ENCODE measurements at places on chromosomes 4 and X.
A peak's percentile ranks its signal among the peaks of the same experiment; 100 is the strongest.

GRCh38 chr4:147747787-147748454, 16.0 kb downstream of the ARHGAP10 start:
- H3K4me3 ChIP-seq = no peak overlapping the region
- H3K27ac ChIP-seq = no peak overlapping the region
- H3K36me3 ChIP-seq = no peaks in the 10 kb centered on the region
- DNase-seq = no peak
- H3K4me1 ChIP-seq = peaks cover 9% of the 10 kb centered on the region
- no peaks in the 10 kb centered on the region for H3K27me3 ChIP-seq

DNA sequence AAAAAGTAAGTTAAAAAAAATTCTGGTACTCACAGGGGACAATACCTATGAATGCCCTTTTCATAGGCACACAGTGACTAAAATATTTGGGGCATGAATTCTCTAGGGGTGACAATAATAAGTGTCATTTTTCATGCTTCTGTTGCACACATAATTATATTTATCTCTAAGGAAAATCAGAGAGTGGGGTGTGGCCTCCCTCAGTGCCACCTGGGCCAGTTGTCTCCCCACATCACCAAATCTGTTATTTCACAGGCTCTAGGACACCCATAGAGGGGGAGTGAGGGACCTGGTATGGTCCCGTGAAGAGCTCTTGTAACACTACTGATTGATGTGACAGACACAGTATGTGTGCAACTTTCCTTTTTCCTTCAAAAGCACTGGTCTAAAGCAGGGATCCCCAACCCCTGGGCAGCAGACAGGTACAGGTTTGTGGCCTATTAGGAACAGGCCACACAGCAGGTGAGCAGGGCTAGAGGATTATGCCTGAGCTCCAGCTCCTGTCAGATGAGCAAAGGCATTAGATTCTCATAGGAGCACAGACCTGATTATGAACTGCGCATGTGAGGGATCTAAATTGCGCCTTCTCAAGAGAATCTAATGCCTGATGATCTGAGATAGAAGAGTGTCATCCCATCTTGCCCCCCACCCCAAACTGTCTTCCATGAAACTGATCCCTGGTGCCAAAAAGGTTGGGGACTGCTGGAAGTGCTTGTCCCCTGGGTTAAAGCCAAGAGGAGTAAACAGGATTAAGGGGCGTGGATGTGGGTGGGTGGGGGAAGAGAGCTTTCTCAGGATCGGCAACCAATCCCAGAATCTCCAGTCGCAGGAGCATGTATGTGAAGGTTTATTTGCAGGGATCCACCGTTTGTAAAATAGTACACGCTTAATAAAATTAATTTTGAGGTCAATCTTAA, 856 bp downstream of the SLC9B1 start:
- peak; percentile 21 for DNase-seq
- peak overlapping the region; percentile 63 for H3K4me3 ChIP-seq
- no peaks in the 10 kb centered on the region for H3K27me3 ChIP-seq
- no peaks in the 10 kb centered on the region for H3K36me3 ChIP-seq
- peaks cover 6% of the 10 kb centered on the region for H3K4me1 ChIP-seq

- H3K4me3 ChIP-seq = no peak overlapping the region
- no peaks in the 10 kb centered on the region for H3K27me3 ChIP-seq
- H3K36me3 ChIP-seq = no peaks in the 10 kb centered on the region
Observed at GRCh38 chrX:7201496-7201895, 53.5 kb upstream of the PUDP start.

DNA sequence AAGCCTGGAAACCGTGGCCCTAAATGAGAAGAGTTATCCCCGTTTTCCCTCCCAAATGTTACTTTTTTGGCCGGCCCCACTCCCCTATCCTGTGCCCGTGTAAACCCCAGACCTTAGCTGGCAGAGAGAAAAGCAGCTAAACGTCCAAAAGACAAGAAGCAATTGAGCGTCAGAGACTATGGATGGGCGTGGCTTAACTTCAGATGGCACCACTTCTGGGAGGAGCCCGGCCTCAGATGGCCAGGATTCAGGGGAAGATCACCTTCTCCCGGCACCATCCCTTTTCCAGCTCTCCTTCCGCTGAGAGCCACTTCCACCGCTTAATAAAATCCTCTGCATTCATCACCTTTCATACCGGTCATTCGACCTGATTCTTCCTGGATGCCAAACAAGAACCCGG, 350.1 kb upstream of the PCDH7 start:
- DNase-seq = peak; percentile 18
- H3K36me3 ChIP-seq = no peaks in the 10 kb centered on the region
- no peak overlapping the region for H3K4me3 ChIP-seq

DNA sequence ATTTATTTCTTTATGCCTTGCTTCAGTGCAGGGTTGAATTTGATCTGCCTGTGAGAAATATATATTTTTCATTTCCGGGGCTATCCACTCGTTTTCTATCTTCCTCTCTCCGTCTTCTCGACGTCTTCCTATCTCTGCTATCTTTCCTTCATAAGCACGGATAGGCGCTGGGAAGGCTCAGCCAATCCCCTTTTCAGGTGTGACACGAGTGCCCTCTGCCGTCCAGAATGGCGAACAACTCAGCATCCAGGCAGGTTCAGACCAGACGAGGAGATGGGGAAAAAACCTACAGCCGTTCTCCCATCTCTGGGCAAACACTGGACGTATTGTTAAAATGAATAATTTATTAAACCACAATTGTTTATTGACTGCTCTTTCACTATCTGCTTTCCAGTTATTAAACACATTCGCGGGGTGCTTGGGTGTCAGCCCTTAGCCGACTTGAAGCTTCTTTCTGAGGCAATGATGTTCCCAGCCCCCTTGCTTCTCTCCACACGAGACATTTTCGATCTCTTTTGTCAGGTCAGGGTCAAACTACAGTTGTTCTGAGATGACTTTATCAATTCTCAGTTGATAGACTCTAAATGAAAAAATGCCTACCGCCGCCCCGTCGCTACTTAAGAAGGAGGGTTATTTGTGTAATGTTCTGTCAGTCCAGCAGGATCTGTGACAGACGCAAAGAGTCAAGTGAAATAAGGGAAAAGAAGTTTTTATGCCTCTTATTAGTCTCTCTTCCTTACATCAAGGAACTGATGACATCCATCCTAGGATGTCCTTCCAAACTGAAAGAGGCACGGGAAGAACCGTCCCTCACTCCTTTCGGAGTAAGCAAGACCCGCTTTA, 96.3 kb upstream of the NOCT start:
- no peak overlapping the region for H3K27ac ChIP-seq
- DNase-seq = peak; percentile 77
- H3K36me3 ChIP-seq = no peaks in the 10 kb centered on the region
- peaks cover 4% of the 10 kb centered on the region for H3K4me1 ChIP-seq
- no peaks in the 10 kb centered on the region for H3K27me3 ChIP-seq
- peak overlapping the region; percentile 29 for H3K4me3 ChIP-seq

- no peak for DNase-seq
- H3K4me3 ChIP-seq = no peak overlapping the region
- H3K36me3 ChIP-seq = peaks cover 4% of the 10 kb centered on the region
- H3K4me1 ChIP-seq = no peaks in the 10 kb centered on the region
Observed at GRCh38 chrX:102832661-102833060, 104.4 kb upstream of the RAB40AL start.

DNA sequence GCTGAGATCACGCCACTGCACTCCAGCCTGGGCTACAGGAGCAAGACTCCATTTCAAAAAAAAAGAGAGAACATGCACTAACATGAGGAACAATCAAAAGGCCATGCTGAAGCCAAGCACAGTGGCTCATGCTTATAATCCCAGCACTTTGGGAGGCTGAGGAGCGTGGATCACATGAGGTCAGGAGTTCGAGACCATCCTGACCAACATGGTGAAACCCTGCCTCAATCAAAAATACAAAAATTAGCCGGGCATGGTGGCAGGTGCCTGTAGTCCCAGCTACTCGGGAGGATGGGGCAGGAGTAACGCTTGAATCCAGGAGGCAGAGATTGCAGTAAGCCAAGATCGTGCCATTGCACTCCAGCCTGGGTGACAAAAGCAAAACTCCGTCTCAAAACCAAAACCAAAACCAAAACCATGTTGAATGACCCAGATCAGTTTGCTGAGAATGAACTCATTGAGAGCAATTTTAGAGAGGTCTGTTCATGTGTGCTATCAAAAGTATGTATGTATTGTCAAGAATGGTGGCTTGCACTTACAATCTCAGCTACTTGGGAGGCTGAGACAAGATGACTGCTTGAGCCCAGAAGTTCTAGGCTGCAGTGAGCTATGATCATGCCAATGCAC, 44.8 kb downstream of the PDS5A start:
- no peak overlapping the region for H3K27ac ChIP-seq
- H3K4me1 ChIP-seq = peaks cover 17% of the 10 kb centered on the region
- H3K27me3 ChIP-seq = no peaks in the 10 kb centered on the region
- H3K36me3 ChIP-seq = peaks cover 3% of the 10 kb centered on the region
- H3K4me3 ChIP-seq = no peak overlapping the region

DNA sequence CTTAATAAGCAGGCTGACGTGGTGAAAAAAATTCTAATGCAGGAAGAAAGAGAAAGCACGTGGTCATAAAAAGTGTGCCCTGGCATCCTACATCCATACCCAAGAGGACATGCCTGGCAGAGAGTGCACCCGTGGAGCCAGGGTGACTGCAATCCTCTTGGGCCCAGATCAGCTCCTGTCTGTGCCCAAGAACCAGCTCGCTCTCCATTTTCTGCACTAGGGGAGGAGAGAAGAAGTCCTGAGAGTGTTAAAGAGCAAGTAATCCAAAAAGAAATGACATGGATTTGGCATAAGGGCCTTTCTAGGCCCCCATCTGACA, 483.1 kb downstream of the BCOR start:
- H3K27me3 ChIP-seq = no peaks in the 10 kb centered on the region
- H3K4me3 ChIP-seq = no peak overlapping the region
- no peaks in the 10 kb centered on the region for H3K4me1 ChIP-seq
- DNase-seq = no peak

DNA sequence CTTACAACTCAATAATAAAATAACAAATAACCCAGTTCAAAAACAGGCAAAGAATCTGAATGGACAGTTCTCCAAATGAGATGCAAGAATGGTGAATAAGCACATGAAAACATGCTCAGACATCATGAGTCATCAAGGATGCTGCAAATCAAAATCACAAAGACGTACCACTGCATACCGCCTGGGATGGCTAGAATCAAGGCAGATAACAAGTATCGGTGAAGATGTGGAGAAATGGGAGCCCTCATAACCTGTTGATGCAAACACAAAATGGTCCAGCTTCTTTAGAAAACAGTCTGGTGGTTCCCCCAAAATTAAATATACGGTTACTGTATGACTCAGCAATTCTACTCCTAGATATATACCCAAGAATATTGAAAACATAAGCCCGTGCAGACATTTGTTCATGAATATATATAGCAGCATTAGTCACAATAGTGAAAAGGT, 32.5 kb downstream of the AKAP4 start:
- H3K27me3 ChIP-seq = peaks cover 4% of the 10 kb centered on the region
- no peaks in the 10 kb centered on the region for H3K36me3 ChIP-seq
- DNase-seq = no peak
- no peak overlapping the region for H3K4me3 ChIP-seq

GRCh38 chr4:20622701-20623100, 77.6 kb upstream of the PACRGL start:
- no peaks in the 10 kb centered on the region for H3K27me3 ChIP-seq
- DNase-seq = no peak
- H3K27ac ChIP-seq = no peak overlapping the region

DNA sequence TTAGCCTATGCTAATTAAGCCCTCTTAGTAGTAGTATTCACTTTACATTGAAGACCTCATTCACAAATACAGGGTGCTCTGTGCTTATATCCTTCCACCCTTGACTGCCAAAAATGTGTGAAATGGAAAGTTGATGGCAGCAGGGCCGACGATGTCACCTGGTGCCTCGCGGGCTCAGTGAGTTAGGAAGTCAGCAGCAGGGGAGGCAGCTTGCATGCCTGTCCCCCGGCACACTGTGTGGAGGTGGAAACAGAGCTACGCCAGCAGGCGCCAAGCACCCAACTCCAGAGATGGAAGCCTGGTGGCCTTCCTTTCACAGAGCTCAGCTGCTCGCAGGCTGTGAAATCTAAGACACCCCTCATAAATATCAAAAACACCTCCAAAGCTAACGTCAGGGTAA, 8.4 kb downstream of the MSL3 start:
- no peaks in the 10 kb centered on the region for H3K27me3 ChIP-seq
- no peak overlapping the region for H3K27ac ChIP-seq
- no peak for DNase-seq
- H3K4me1 ChIP-seq = no peaks in the 10 kb centered on the region

DNA sequence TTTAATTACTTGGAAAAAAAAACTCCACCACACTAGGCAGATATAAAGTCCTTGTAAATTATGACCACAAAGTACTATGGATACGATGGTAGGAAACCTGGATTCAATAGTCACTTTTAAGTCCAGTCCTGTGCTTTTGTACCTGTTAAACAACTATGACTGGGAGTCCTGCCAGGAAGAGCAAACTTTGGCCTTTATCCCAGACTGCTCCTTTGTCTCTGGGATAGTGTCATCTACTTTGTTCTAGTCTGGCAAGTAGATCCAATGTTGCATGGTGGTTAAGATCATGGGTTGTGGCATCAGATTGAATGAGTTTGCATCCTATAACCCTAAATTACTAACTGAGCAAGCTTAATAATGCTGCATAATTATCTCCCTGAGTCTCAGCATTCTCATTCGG, 175.3 kb upstream of the FGF13 start:
- H3K4me3 ChIP-seq = no peak overlapping the region
- H3K27ac ChIP-seq = no peak overlapping the region
- no peaks in the 10 kb centered on the region for H3K27me3 ChIP-seq
- H3K36me3 ChIP-seq = no peaks in the 10 kb centered on the region

GRCh38 chr4:113012786-113013185, 36.7 kb upstream of the ANK2 start:
- no peaks in the 10 kb centered on the region for H3K27me3 ChIP-seq
- no peak overlapping the region for H3K4me3 ChIP-seq
- DNase-seq = no peak
- H3K36me3 ChIP-seq = no peaks in the 10 kb centered on the region

- no peaks in the 10 kb centered on the region for H3K27me3 ChIP-seq
- no peak overlapping the region for H3K4me3 ChIP-seq
- DNase-seq = no peak
- H3K36me3 ChIP-seq = no peaks in the 10 kb centered on the region
- H3K4me1 ChIP-seq = no peaks in the 10 kb centered on the region
Observed at GRCh38 chr4:64564126-64564525, 154.9 kb upstream of the TECRL start.

GRCh38 chr4:69830560-69831269, 29.2 kb downstream of the SULT1E1 start:
- no peaks in the 10 kb centered on the region for H3K4me1 ChIP-seq
- no peaks in the 10 kb centered on the region for H3K36me3 ChIP-seq
- H3K4me3 ChIP-seq = no peak overlapping the region
- no peaks in the 10 kb centered on the region for H3K27me3 ChIP-seq
- no peak for DNase-seq

- H3K27me3 ChIP-seq = no peaks in the 10 kb centered on the region
- DNase-seq = no peak
- H3K36me3 ChIP-seq = no peaks in the 10 kb centered on the region
- no peaks in the 10 kb centered on the region for H3K4me1 ChIP-seq
- no peak overlapping the region for H3K4me3 ChIP-seq
Observed at GRCh38 chrX:103518571-103518970, 718 bp downstream of the RAB40A start.
